Activated CD8-positive, alpha-beta memory T cell treated with anti-CD3 and anti-CD28 coated beads for 48 hours (primary cell): ENCODE measurements at places on chromosomes 16 and 17.

- no peak for DNase-seq
These were observed 24.7 kb upstream of the KLHDC4 start for GRCh38 chr16:87790292-87791100.

GRCh38 chr17:2111691-2112090 lies 56.8 kb downstream of the HIC1 start:
- no peak for DNase-seq

GRCh38 chr17:37701496-37701898 lies 43.4 kb downstream of the HNF1B start:
- DNase-seq: peak; percentile 23

GRCh38 chr17:3988297-3989040 lies 24.2 kb upstream of the ATP2A3 start:
- DNase-seq: no peak

- DNase-seq: no peak
These were observed 3.7 kb downstream of the PFN1 start for GRCh38 chr17:4944554-4945175.

GRCh38 chr17:38333635-38334295 lies 10.0 kb downstream of the GPR179 start:
- no peak for DNase-seq

DNA sequence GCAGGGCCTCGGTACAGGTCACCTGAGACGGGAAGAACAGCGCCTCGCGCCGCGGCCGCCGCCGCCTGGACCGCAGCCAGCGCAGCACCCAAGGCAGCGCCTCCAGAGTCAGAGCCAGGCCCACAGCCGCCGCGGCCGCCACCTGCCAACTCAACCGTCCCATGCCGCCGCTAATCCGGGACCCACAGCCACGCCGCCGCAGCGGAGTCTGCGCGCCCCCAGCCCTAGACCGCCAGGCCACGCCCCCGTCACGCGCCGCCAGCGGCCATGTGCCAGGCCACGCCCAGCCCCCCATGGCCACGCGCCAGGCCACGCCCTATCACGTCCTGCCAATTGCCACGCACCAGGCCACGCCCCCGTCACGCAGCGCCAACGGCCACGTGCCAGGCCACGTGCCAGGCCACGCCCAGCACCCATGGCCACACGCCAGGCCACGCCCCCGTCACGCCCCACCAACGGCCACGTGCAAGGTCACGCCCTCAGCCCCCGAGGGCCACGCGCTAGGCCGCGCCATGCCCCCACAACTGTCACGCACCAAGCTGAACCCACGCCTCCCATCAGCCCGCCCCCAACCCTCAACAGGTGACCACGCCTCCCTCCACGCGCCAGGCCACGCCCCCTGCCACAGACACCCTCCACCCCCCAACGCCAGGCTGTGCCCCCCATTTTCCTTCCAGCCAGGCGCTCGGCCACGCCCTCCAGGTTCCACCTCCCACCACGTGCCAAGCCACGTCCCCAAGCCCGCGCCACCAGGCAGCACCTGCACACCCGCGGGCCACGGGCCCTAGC lies at the start of gene PLD6:
PLD6 (minus strand) TSS at position 210 of the 789 bp plus-strand sequence; CDS start at position 163, 47 bp downstream.
- DNase-seq: peak; percentile 83

DNA sequence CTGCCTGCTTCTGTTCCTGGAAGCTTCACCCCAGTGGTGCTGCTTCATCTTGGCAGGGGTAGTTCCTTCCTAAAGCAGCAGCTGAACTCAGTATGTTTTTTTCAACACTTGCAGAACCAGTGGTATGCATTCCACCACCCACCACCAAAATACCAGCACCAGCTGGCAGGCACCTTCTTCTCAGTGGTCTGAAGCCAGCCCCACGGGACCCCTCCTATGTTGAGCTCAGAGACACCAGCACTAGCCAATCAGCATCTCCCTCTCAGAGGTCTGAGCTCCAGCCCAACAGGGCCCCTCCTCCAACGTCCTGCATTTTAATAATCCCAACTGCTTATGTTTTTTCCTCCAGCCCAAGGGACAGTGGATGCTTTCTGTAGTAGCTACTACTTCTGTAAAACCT lies 299.6 kb upstream of the CCL2 start:
- DNase-seq: no peak

DNA sequence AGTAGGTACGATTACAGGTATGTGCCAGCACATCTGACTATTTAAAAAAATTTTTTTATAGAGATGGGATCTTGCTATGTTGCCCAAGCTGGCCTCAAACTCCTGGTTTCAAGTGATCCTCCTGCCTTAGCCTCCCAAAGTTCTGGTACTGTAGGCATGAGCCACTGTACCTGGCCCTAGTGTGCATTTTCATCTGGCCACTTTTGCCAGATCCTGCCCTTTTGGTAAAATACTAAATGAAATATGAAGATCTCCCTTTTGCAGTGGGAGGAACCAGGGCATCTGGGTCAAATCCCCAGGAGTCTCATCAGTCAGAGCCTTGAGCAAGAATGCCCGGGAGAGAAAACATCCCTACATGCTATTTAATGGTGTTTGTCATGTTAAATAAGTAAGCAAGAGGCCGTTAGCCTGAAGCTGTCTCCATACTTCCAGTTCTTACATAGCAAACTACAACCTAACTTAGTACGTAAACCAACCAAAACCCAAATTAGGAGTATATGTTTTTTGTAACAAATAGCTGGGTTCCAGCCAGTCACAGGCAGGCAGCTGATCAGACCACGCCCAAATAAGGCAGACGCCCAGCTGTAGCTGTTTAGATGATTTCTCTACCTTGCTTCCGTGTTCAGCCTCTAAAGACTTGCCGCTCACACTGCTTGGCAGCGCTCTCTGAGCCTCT lies 46.5 kb upstream of the CLEC18A start:
- DNase-seq: no peak

- no peak for DNase-seq
These were observed 684 bp upstream of the RSAD1 start for GRCh38 chr17:50477976-50478375.

- no peak for DNase-seq
These were observed 63.4 kb downstream of the DHRS7C start for GRCh38 chr17:9728005-9728404.

DNA sequence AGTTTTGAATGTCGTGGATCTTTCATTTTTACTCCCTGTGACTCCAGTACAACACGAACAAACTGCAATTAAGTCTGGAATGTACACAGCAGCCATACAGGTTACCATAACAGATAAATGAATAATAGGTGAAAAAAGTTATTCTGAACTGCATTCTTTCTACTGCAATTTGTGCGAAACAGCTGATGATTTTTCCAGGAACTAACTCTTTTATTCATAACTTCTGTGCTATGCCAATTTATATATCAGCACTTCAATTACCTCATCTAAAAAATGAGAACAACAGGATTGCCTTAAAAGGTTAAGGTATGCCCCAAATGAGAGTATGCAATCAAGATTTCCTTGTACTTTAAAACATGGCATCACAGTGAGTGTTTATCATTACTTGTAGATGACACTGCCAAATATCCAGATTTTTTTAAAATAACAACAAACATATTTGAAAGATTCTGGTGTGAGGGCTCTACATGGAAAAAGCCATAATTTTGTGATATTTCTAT lies 238.9 kb downstream of the CDH8 start:
- no peak for DNase-seq

DNA sequence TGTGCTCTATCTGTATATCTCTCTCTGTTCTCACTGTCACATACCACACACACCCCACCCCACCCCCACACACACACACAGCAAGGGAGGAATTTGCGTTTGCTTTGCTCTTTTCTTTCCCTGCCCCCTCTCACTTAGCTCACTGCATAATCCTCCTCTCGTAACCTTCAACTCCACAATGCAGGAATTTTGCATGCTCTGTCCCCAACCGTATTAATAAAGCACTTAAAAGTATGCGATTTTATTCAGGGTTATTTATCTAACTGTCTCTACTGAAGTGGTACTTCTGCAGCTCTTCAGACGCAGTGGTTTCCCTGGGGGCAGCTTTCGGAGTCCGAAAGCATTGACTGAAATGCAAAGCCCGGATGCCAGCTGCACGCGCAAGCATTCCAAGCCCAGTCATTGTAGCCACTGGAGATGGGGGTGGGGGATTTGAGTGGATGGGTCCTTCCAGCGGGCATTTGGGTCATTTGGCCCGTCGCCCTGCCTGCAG lies 105.4 kb upstream of the RBFOX1 start:
- DNase-seq: no peak

DNA sequence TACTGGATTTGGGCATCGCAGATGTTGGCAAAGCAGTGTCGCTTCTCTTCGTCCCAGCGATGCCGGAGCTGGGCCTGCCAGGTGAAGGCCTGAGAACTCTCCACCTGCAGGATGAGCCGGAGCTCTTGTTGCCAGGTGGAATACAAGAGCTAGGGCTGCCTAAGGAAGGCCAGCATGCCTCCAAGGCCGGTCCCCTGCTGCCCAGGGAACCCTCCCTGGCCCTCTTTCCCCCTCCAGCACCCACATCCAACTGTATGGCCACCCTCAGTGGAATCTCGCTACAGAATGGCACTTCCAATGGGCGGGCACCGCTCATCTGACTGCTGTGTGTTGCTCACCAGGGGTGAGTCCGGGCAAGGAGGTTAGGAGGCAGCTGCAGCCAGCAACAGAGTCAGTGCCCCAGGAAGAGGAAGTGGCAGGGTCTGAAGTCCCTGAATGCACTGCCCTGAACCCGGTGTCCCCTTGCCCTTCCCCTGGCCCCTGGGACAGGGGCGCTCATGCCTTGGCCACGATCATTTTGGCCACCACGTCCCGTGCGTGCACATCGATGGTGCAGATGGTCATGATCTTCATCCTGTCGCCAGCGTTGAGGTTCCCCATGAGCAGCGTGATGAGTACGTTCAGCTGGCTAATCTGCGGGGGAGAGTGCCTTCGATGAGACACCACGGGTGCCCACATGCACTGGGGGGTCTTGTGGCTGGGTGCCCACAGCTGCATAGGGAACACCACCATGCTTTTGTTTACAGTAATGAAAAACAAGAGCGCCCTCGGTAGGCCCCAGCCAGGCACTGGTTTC lies 75.8 kb downstream of the DNAH17 start:
- no peak for DNase-seq

DNA sequence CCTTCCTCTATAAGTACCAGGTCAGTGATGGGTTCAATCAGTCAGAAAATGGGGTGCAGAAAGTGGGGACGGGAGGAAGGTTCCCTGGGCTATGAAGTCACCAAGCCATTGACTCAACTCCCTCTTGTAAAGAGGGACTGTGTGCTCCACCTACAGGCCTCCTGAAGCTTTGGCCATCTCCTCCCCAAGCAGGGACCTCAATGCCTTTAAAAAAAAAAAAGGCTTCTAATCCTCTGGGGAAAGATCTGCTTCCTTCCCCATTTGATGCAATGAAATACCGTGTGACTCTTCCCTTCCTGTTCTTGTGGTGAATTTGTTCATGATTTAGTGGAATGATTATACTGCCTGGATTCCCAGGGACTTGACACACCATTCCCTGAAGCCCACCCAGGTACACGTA lies 30.8 kb downstream of the VWA3A start:
- no peak for DNase-seq

DNA sequence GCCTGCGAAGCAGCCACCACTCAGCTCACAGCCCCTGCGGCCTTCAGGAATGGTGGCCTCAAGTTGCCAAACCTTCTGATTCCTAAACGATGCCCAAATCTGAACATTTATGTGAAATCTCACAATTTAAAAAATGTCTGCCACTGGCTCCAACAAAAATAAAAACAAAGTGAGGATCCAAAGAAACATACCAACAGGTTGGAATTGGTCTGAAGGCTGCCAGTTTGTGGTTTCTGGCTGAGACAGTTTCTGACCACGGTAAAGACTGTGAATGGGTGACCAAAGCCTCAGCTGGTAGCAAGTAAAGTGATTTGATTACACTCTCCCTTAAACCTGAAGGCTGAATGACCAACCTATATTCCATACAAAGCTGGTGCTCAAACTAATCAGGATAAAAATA lies 24.9 kb downstream of the LITAFD start:
- no peak for DNase-seq

GRCh38 chr16:70737377-70738082 lies 51.7 kb upstream of the MTSS2 start:
- DNase-seq: peak; percentile 60

DNA sequence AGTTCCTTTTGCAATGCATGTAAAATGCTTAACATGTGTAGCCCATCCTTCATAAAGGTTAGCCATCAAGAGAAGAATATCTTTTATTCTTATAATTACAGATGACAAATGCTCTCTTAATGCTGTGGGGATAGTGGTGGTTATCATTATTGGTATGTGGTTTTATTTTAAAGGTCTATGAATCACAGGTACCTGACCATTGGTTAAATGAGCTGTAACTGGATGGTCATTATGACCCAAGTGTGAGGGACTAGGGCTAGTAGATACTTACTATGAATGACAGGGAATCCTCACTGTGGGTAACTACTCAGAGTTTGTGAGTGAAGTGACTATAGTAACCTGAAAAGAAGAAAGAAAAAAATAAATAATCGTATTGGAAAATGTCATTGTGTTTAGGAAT lies 78.8 kb downstream of the CDRT15 start:
- no peak for DNase-seq

- DNase-seq: no peak
These were observed 2.2 kb upstream of the MPG start for GRCh38 chr16:75580-76501.

DNA sequence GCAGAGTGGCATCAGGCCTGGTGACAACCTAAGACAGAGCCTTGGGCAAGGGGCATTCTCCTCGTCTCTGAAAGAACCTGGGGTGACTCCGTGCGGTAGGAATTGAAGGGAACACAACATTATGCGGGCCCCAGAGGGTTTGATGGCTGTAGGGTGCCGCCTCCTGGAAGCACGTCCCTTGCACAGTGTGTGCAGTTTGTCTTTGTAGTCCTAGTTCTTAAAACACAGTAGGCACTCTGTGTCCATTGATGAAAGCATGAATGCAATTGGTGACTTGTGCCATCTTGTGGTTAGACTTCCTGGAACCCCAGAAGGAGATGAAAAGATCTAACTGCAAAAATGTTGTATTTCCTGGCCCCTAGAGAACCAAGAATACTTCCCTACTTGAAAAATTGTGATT lies 279.8 kb downstream of the UTP18 start:
- DNase-seq: no peak

DNA sequence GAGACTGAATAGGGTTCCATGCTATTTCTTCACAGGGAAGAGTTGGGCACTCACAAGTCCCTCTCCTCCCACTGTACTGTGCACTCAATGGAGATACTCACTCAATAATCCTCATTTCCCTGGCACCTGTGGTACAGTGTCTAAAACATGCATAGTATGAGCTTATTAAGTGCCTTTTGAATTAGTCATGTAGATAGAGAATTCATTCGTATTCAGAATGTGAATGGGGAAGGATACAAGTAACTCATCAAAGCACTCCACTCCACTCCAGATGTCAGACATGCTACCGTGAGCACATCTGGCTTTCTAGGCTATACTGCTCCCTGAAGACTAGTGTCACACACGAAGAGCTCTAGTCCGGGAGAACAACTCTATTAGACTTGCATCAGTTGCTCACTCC lies 6.3 kb downstream of the C17orf75 start:
- DNase-seq: no peak

DNA sequence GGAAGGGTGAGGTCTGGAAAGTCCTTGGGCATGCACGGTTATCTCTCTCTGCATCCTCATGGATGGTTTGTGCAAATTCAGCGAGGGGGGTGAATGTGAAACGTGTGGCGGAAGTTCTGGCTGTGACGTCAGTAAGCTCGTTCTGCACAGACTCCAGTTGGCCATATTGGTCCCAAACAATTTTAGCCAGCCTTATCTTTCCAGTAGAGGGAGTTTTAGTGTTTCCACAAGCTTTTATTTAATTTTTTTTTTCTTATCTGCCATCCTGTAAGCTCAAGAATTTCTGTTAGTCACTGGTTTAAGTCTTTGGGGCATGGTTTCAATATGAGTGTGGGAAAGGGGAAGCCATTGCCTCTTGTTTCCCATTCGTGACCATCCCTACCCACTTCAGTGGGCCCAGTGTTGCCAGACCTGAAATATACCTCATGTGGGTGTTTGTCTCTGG lies 39.0 kb downstream of the HLF start:
- DNase-seq: no peak
